ENCODE measurements at places on chromosomes 6 and 20. TPM values are rescaled to one million over a fixed set of nuclear protein-coding genes. Genes with fewer than 3 reads are reported as not detected.

DNA sequence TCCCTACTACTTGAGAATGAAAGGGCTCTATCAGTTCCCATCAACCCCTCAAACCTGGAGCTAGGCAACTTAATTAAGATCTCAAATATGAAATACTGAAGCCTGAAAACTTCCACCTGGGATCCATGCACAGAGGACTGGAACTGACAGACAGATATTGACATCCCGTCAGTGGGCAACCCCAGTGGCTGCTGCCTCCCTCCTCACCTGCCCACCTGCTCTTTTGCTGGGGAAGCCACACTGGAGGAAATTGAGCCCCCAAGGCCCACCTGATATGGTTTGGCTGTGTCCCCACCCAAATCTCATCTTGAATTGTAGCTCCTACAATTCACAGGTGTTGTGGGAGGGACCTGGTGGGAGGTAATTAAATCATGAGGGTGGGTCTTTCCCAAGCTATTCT, 192.8 kb downstream of the LRFN2 start:
- ATAC-seq = no peak

DNA sequence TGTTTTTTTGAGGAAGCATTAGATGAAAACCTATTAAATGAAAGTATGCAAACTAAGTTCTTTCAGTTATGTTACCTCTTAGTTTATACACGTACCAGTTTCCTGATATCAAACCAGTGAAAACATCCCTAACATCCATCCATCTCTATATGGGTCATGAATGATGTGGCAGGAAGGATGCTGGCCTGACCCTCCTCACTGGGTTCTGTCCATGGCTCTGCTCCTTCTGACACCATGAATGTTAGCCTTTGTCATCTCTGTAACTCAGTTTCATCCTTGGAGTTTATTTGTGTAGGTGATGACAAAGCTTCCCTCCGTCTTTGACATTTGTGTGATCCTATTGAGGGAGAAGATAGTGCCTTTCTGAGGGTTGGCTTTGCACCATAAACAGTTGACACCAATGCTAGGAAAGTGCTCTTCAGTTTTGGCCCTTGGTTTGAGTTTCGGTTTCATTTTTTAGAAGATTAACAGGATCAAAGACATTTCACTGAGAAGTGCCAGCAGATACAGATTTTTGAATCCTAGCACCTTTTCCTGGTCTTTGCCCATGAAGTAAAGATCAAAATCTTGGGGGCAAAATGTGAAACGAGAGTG, 72.0 kb upstream of the SCGN start:
- ATAC-seq = no peak

- no peak for ATAC-seq
These were observed 1.4 kb downstream of the FAM83B start for GRCh38 chr6:54847799-54848597.

- ATAC-seq = no peak
These were observed 308.3 kb downstream of the LAMA2 start for GRCh38 chr6:129191235-129191634.

DNA sequence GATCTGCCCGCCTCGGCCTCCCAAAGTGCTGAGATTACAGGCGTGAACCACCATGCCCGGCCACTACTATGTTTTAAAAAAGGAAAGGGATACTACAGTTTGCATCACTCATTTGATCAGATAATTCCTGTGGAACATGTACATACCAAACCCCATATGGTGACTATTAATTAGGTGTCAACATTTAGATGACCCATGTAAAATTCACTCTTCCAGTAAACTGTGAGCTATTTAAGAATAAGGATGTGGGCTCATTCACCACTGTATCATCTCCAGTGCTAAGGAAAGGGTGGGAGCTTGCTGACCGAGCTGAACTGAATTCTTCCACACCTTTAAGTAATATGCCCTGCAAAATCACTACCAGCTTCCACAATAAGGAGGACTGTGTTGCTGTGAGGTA, 127.5 kb downstream of the BTBD9 start:
- no peak for ATAC-seq

DNA sequence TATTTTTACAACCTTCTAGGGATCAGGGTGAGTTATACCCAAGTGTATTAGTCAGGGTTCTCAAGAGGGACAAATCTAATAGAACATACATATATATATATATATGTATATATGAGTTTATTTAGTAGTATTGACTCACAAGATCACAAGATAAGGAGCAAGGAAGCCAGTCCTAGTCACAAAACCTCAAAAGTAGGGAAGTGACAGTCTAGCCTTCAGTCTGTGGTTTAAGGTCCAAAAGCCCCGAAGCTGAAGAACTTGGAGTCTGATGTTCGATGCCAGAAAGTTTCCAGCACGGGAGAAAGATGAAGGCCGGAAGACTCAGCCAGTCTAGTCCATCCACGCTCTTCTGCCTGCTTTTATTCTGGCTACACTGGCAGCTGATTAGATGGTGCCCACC, 632.7 kb upstream of the AGPAT4 start:
- ATAC-seq = no peak

OPN5 gene
- not detected for total RNA-seq

CRISP2 gene
- not detected for total RNA-seq

DNA sequence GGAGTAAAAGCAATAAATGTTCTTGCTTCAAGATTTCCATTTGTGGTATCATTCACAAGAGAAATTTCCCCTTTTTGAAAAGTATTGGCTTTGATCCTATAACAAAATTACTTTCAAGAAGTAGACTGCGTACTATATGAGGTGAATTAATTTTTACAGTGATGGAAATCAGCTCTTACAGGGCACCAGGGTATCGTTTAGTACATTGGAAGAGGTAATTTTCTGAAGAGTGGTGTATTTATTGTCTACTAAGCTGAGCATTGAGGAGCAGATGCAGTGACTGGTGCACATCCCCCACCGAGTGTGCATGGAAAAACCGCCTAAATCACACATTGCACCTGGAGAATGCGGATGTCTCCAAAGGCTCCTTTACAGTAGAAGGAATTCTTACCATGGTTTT, 209.5 kb downstream of the SAMD5 start:
- no peak for ATAC-seq

- no peak for ATAC-seq
These were observed 43.5 kb downstream of the CDS2 start for GRCh38 chr20:5170341-5170740.

GRCh38 chr6:125904871-125905270, 51.7 kb upstream of the HINT3 start:
- no peak for ATAC-seq

DNA sequence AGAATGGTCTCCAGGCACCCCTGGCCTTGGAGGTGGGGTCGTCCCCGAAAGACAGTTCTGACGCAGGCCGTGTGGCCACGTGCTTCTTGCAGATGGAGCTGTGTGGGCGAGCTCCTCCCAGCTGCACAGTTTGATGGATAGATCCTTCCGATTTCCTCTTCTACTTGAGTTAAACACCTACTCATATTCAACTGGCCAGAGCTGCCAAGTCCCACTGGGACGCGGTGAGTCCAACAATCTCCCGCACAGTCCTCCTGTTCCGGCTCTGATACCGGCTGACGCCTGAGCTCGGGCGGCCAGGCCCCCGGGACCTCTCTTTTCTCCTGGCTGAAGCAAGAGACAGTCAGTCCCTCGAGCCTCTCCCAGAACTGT, 57.9 kb upstream of the DACT2 start:
- peak; percentile 96 for ATAC-seq

PBOV1 gene
- total RNA-seq = 0.29 TPM

DNA sequence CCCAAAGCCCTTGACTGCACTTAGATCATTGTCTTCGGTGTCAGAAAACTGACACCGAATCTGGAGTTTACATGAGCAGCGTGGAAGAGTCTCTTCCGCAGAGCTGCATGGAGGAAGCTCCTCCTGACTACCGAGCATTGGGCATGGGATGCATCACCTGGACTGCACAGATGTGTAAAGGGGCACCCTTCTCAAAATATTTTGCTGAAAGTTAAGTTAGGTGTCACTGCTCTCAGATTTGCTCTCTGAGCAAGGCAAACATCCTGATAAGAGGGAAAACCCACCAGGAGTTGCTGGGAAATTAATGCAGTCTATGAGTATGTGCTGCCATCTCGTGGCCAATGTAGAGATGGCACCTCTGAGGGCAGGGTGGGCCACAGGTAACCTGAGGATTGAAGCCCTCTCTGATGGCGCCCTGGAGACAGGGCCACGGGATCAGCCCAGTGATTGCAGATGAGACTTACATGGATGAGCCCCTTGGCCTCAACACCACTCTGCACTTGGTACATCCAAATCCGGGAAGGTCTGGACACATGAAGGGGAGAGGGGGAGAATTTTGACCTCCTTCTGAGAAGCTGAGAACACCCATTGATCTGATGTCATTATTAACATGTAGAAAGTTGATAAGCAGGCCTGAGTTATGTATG, 129.9 kb downstream of the LPA start:
- ATAC-seq = peak; percentile 86

- no peak for ATAC-seq
These were observed 169.9 kb upstream of the RNF217 start for GRCh38 chr6:124792386-124792785.

- ATAC-seq = no peak
These were observed 22.2 kb downstream of the RNF24 start for GRCh38 chr20:3993109-3993508.

MTFR2 gene
- 9.3 TPM for total RNA-seq

- no peak for ATAC-seq
These were observed 2.7 kb upstream of the CRISP1 start for GRCh38 chr6:49868951-49869529.

DNA sequence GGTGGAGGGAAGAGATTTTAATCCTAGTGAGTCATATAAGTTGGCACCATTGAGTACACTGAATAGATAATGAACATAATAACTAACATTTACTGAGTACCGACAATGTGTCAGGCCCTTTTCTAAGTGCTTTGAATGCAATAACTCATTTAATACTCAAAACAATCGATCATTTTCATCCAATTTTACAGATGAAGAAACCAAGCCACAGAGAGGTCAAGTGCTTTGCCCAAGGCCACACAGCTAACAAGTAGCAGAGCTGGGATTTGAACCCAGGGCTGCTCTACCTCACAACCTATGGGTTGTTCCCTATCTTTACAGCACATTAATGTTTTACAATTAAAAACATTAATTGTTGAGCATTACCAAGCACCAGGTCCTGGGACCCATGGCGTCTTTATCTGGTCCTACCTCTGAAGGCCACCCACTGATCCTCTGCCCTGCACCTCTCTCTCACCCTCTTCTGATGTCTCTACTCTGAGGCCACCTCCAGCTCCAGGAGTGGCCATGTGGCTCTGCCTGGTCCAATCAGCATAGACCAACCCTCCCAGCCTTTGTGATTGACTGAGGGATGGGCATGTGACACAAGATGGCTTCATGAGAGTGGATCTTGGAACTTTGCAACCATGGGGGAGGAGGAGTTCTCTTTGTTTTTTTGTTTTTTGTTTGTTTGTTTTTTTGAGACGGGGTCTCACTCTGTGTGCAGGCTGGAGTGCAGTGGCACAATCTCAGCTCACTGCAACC, 83.9 kb downstream of the KCNB1 start:
- ATAC-seq = no peak

- peak; percentile 51 for ATAC-seq
These were observed at the start of gene MYL9 for GRCh38 chr20:36541227-36541767. TSS of gene MYL9 (plus strand) at chr20:36541519. CDS start at chr20:36544885, 3,366 bp downstream.

SAYSD1 gene
- 11.5 TPM for total RNA-seq

DNA sequence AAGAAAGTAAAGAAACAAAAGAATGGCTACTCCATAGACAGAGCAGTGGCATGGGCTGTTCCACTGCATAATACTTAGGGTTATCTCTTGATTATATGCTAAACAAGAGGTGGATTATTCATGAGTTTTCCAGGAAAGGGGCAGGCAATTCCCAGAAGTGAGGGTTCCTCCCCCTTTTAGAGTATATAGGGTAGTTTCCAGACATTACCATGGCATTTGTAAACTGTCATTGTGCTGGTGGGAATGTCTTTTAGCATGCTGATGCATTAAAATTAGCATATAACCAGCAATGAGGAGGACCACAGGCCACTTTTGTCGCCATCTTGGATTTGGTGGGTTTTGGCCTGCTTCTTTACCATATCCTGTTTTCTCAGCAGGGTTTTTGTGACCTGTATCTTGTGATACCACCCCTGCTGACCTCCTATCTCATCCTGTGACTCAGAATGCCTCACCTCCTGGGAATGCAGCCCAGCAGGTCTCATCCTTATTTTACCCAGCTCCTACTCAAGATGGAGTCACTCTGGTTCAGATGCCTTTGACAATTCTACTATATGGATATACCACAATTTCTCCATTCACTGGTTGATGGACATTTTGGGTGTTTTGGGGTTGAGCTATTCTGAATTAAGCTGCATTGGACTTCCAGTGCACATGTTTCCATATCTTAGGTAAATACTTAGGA, 280.6 kb downstream of the FARS2 start:
- peak; percentile 76 for ATAC-seq

DNA sequence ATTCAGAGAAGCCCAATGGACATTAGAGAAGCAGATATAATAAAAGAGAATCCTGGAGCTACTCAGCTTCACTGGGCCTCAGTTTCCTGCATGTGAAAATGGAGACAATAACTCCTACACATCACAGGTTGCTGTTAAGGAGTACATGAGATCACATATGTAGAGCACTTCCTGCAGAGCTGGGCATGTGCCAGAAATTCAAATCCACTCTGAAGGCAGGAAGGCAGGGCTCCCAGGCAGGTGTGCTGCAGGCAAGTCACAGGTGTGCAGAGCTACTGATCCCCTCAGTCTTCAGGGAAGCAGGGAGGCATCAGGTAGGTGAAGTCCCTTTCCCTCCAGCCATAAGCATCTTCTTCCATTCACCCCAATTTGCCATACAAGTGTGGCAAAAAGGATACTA, 48.0 kb downstream of the DST start:
- ATAC-seq = no peak

- no peak for ATAC-seq
These were observed 72.8 kb downstream of the MAP3K5 start for GRCh38 chr6:136719280-136720044.

- ATAC-seq = no peak
These were observed 46.4 kb downstream of the TNFRSF21 start for GRCh38 chr6:47263268-47263667.

GRCh38 chr20:62370807-62371587, 3.9 kb upstream of the LAMA5 start:
- ATAC-seq = no peak

GRCh38 chr20:35030136-35030535, 62.5 kb downstream of the TRPC4AP start:
- ATAC-seq = no peak

GRCh38 chr20:60494476-60494875, 536.3 kb downstream of the CDH26 start:
- no peak for ATAC-seq

GRCh38 chr6:1995636-1996035, 249.8 kb downstream of the GMDS start:
- ATAC-seq = peak; percentile 96

PCED1A gene
- total RNA-seq = 32.2 TPM

GRCh38 chr6:155080881-155081845, 86.0 kb downstream of the TIAM2 start:
- ATAC-seq = no peak

GRCh38 chr6:23111984-23112383, 542.6 kb downstream of the HDGFL1 start:
- ATAC-seq = no peak

ME1 gene
- 4.7 TPM for total RNA-seq

GRCh38 chr6:145547594-145548335, 187.6 kb downstream of the EPM2A start:
- no peak for ATAC-seq

- no peak for ATAC-seq
These were observed 11.7 kb downstream of the SLC35A1 start for GRCh38 chr6:87484491-87484890.

KIF25 gene
- total RNA-seq = not detected

LY6G6C gene
- total RNA-seq = not detected

F13A1 gene
- 1.4 TPM for total RNA-seq

TRIM40 gene
- total RNA-seq = 1.3 TPM

- peak; percentile 89 for ATAC-seq
These were observed 529.3 kb downstream of the QKI start for GRCh38 chr6:163943607-163944385.

PAX1 gene
- total RNA-seq = not detected

Measured in motor neuron (in vitro differentiated cells).